Activated CD8-positive, alpha-beta memory T cell treated with anti-CD3 and anti-CD28 coated beads for 1 hour (primary cell): ENCODE measurements at places on chromosomes 5 and 9.

DNA sequence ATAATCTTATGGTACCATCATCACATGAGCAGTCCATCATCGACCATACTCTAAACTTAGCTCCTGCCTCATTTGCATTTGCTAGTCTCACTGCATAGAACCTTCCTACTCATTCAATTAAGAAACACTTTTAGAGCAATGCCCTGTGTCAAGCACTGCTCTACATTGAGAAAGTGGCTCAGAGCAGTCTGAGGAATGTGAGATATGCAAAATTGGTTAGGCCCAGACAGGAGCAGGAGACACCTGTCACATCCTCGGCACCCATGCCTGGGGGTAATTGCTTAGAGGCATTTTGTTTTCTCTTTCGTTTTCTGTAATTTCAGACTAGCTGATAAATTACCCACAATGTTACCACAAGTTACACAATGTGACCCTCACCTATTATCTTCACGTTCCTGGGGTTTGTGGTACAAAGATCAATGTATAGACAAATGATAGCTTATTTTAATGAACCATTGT, 4.9 kb upstream of the RARS1 start:
- no peak for DNase-seq

- no peak for DNase-seq
Measured at GRCh38 chr9:79660615-79661014, 88.8 kb downstream of the TLE4 start.

- no peak for DNase-seq
Measured at GRCh38 chr5:51889703-51890102, 506.5 kb downstream of the ISL1 start.

DNA sequence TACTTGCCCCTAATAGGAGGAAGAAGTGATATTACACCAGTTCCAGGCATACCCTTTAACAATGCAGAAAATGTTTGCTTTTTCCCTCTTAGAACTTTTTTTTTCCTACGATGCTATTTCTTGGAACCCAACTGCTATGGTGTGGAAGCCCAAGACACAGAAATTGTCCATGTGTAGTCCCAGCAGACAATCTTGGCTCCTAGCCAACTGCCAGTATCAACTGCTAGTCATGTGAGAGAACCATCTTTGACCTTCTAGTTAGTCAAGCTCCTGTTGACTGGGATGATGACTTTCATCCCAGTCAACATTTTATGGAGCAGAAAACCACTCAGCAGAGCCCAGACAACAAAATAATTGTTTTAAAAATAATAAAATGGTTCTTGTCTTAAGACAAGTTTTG, 532.4 kb downstream of the TLR4 start:
- no peak for DNase-seq

DNA sequence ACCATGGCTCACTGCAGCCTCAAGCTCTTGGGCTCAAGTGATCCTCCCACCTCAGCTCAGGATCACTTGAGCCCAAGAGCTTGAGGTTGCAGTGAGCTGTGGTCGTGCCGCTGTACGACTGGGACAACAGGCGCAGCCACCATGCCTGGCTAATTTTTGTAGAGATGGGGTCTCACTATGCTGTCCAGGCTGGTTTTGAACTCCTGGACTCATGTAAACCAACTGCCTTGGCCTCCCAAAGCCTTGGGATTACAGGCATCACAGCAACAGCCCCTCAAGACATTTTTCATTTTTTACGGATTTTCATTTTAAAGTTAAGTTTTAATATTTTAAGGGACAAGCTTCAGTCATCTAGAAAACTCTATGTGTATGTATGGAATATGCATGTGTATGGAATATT, 52.9 kb upstream of the MTMR12 start:
- DNase-seq: no peak
